ENCODE measurements at places on chromosomes 6 and 20. TPM values are rescaled to one million over a fixed set of nuclear protein-coding genes. Genes with fewer than 3 reads are reported as not detected.

- no peaks in the 10 kb centered on the region for H3K36me3 ChIP-seq
- peak overlapping the region; percentile 5 for H3K4me3 ChIP-seq
- peak overlapping the region; percentile 11 for H3K27ac ChIP-seq
- no peaks in the 10 kb centered on the region for H3K27me3 ChIP-seq
- DNase-seq = peak; percentile 30
Measured at GRCh38 chr20:15642676-15643075, 930.6 kb downstream of the KIF16B start.

MROH8 gene
- 1.8 TPM for total RNA-seq

ELOVL2 gene
- not detected for total RNA-seq

SYTL3 gene
- total RNA-seq = 5.3 TPM

GRCh38 chr6:13538084-13538483 is 36.3 kb upstream of the SIRT5 start:
- no peak overlapping the region for H3K27ac ChIP-seq
- H3K36me3 ChIP-seq = no peaks in the 10 kb centered on the region
- peak; percentile 34 for DNase-seq
- H3K4me1 ChIP-seq = peaks cover 9% of the 10 kb centered on the region
- H3K27me3 ChIP-seq = peaks cover 17% of the 10 kb centered on the region

All from HFFc6 (cell line).